ENCODE measurements at places on chromosomes 3 and 15.

DNA sequence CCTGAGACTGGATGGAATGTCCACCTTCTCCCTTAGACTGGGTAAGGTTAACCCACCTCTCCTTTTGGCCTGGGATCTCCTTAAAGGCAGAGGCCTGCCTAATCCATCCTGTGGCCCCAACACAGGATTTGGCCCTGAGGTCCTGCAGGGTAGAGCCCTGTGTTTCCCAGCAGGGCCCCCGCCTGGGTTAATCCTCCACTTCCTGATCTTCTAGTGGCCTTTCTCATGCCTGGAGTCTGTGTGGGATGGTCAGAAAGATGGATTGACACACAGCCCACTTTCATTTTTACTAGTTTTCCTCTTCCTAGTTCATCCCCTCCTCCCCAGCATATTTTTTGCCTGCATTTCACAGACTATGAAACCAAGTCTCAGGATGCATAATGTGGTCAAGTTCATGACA lies 48.9 kb upstream of the SLC6A6 start:
- DNase-seq, result no peak

GRCh38 chr15:101500865-101501551 lies 11.5 kb upstream of the PCSK6 start:
- DNase-seq, result peak; percentile 80

DNA sequence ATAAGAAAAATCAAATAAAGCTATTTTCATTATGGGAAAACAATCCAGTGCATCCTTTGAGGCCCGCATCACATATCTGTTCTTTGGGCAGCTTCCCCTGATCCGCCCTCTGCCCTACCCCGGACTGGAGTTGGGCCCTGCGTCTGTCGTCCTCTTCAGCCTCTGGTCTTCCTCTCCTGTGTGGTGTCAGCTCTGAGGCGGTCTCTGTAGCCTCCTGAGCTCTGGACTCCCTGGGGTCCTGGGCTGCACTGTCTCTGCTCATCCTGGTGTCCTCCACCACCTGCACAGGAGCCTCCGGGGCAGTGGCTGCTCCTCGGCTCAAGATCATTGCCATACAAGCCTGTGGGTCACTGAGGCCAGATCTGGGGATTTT lies 7.4 kb upstream of the SNX22 start:
- no peak for DNase-seq

- no peak for DNase-seq
Observed at GRCh38 chr15:72047020-72047419, 70.9 kb downstream of the MYO9A start.

DNA sequence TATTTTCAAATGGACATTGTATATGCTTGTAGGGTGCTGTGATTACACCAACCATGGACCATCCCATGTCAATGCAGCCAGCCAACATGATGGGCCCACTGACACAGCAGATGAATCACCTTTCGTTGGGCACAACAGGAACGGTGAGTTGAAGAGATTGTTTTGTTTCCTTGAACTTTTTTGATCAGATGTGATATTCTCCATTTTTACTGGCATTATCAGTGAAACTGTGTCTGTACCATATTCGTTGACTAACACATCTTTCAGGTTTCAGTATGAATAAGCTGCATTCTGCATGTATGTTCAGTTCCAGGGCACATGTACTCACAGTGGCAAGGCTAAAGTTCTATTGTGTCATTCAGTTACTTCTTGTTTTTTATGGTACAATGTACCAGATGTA lies 655.2 kb downstream of the RBMS3 start:
- DNase-seq, result peak; percentile 79

DNA sequence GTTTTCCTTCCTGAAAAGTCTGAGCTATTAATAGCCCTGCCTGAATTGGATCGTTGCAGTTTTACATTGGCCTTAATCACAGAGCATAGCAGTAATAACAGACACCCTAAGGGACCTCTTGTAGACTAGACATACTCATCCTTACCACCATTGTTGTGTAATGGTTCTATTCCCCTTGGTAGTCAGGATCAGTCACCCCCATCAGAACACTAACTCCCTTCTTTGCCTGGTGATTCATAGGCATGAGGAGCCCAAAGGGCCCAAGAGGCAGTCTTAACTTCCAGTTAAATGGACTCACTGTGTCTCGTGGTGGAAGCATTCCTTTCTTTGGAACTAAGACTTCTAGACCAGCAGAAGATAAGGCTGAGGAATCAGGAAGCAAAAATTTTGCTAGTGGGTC lies 20.2 kb downstream of the CGGBP1 start:
- DNase-seq, result no peak

DNA sequence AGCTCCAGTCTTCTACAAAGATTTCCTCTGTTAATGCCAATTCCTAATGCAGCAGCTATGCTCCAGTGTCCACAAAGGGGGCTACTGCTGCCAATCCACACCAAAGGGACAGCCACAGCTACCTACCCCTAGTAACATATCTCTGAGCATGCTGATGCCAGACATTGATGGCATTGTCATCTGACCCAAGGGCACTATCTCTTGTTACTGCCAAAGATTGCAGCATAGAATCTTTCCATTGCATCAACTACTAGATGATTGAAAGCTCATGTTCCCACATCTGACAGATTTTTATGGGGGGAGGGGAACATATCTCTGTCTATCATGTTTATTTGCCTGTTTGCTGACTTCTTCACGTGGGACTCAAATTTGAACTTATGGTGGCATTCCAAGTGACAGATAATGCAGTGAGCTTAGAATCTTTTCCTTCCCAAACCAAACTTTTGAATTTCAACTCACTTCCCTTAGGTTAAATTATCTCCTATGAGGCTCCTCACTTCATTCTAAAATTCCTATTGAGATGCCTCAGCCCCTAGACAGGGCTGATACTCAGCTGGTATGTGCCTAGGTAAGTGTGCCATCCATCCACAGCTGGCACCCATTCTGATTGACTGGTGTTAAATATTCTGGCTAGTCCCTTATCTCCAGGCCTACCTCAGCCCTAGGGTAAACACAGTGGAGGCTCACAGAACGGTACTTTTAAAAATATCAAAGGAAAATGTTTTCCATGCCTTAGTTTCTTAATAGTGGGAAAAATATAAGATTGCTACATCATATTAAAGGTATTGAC lies 100.3 kb downstream of the STRIT1 start:
- DNase-seq, result no peak

DNA sequence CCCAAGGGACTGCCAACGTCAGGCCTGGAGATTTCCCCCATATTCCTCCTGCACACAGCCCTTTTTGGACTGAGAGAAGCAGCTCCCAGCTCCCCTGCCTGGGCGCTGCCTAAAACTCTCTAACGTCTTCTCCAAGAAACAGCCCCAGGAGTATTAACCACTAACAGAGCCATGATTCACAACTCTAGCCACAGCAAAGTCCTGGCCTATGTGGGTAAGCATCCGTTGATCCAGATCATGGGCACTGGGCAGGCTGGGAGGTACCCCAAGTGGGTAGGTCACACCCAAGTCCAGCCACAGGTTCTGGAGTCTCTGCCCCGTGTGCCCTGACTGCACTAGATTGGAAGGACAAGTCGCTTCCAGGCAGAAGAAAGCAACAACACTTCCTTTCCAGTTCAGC lies 31.9 kb downstream of the NBEAL2 start:
- DNase-seq, result no peak

- no peak for DNase-seq
Observed at GRCh38 chr15:73777741-73778140, 24.6 kb upstream of the INSYN1 start.

DNA sequence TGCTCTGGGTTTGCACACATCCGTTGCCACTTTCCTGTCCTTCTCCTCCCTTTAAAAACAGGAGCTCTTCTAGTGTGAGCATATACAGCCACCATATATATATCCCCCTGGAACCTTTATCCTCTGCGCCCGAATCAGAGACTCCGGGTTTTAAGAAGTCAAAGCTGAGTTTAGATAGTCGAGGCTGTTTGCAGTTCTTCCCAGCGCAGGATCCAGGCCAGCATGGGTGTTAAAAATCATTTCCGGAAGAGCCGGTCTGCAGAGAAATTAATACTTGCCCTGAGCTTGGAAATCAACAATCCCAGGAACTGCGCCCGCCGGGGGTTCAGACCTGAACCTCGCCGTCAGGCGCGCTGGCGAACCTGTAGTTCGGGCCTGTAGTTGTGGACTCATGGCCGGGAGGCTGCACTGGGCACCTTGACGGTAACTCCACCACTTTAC lies 2.3 kb downstream of the SHOX2 start:
- DNase-seq, result no peak

GRCh38 chr15:100758555-100758954 lies 121.1 kb upstream of the ALDH1A3 start:
- no peak for DNase-seq

DNA sequence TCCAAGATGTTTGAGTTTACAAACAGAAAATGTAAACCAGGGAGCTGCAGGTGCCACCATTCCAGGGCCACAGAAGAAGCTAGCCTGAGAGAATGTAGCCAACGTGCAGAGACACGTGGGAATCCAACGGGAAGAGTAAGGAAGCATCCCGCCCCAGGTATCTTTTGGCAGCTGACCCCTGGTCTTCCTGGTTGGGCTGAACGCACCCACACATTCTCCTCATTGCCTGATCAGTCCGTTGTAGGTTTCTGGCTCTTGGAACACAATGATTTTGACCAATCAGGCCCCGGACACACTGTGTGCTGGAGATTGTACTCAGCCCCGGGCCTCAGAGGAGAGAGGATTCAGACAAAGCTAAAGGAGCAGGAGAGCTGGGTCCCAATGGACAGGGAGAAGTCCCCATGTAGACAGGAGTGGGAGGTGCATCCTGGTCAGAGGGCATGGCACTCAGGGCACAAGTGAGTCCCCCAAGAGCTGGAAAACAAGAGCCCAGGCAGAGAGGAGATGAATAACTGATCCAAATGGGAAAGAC lies 102.3 kb downstream of the TPRA1 start:
- no peak for DNase-seq

DNA sequence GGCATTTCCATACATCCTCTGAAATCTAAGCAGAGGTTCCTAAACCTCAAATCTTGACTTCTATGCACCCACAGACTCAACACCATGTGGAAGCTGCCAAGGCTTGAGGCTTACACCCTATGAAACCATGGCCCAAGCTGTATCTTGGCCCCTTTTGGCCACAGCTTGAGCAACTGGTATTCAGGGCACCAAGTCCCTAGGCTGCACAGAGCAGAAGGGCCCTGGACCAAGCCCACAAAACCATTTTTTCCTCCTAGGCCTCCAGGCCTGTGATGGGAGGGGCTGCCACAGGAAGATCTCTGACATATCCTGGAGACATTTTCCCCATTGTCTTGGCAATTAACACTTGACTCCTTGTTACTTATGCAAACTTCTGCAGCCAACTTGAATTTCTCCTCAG lies 54.4 kb upstream of the IL12A start:
- no peak for DNase-seq

DNA sequence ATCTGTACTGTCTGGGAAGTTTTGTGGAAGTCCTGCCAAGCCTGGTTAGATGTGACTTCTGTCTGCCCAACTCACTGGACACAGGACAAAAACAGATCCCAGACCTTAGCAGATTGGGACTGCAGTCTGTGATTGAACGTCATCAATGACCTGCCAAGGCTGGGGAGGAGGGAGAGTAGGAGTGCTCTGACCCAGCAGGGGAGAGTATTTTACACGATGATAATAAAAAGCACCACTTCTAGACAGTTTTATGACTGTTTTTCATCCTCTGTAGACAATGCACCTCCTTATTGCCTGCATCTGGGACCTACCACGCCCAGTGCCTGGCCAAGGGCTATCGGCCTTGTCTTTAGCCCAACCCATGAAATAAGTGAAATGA lies 102.3 kb upstream of the NR2E3 start:
- DNase-seq, result no peak

GRCh38 chr15:73284090-73284716 lies 84.6 kb downstream of the HCN4 start:
- no peak for DNase-seq

- no peak for DNase-seq
Observed at GRCh38 chr3:131020122-131020693, 6.4 kb downstream of the ASTE1 start.

GRCh38 chr15:48001393-48002039 lies 119.3 kb upstream of the SLC24A5 start:
- DNase-seq, result no peak

GRCh38 chr3:1135194-1135593 lies 42.4 kb downstream of the CNTN6 start:
- no peak for DNase-seq

DNA sequence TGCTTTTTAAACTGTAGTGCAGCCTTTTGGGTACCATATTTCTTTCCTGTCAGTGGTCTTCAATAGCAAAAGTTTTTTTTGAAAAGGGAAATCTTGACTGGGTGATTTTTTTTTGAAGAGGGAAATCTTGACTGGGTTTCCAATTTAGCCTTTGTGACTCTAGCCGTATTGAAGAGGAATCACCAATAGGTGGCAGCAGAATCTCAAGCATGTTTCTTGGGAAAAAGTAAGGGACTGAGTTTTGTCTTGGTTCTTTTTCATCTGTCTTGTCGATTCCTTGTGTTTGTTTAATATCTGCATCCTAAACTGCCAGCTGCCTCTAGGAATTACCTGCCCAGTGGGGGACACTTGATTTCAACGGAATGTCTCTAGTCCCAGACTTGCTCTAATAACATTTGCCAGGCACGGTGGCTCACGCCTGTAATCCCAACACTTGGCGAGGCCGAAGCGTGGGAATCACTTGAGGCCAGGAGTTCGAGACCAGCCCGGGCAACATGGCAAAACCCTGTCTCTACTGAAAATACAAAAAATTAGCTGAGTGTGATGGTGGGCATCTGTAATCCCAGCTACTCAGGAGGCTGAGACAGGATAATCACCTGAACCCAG lies 89.2 kb downstream of the RBPMS2 start:
- DNase-seq, result peak; percentile 2

DNA sequence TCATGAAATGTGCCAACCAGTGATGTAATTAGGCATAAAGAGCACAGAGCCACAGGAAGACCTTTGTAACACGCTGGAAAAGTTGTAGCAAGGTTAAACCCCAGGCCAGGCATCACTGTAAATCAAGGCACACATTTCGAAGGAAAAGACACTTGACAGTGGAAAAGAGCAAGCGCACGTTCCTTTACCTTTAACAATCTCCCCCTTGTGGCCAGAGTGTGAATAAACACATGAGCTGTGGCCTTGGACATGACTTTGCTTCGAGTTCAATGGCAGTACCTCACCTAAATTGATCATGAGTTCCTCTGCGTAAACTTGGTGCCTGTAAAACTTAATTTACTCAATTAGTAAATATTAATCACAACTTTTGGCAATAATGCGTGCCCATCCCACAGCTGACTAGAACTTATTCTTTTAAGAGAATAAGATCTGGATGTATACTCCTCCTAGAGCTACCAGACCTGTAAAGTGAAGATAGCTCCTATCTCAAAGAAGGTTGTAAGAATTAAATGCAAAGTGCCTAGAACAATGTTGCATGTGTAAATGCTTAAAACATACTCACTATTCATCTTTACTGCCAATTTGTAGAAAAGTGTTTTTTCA lies 757.0 kb upstream of the NECTIN3 start:
- DNase-seq, result peak; percentile 31

DNA sequence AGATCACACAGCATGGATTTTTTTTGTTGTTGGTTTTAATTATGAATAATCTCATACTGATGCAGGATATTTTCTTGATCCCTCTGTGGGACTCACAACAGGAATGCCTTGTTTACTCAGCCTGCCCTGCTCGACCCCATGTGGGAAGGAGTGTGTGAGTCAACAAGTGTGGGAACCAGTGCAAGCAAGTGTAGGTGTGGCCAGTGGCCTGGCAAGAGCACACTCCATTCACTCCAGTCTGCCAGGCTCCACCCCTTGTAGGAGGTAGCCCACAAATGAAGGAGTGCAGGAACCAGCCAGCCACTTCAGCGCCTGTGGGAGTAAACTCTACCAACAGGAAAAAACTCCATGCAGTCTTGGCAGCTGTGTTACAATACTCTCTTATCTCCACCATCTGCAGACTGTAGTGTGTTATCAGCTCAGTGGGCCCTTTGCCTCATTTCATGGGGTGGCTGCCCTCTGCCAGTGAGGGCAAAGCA lies 393.6 kb downstream of the OTOL1 start:
- DNase-seq, result no peak

All from T-helper 2 cell (primary cell).